Thoracic aorta (tissue), 2 donors: ENCODE measurements at places on chromosomes 4 and X.

GRCh38 chr4:137700072-137700471, 167.8 kb upstream of the PCDH18 start:
- peaks cover 5% of the 10 kb centered on the region for H3K4me1 ChIP-seq
- no peaks in the 10 kb centered on the region for H3K27me3 ChIP-seq
- H3K4me3 ChIP-seq, result no peak overlapping the region
- DNase-seq, result no peak

DNA sequence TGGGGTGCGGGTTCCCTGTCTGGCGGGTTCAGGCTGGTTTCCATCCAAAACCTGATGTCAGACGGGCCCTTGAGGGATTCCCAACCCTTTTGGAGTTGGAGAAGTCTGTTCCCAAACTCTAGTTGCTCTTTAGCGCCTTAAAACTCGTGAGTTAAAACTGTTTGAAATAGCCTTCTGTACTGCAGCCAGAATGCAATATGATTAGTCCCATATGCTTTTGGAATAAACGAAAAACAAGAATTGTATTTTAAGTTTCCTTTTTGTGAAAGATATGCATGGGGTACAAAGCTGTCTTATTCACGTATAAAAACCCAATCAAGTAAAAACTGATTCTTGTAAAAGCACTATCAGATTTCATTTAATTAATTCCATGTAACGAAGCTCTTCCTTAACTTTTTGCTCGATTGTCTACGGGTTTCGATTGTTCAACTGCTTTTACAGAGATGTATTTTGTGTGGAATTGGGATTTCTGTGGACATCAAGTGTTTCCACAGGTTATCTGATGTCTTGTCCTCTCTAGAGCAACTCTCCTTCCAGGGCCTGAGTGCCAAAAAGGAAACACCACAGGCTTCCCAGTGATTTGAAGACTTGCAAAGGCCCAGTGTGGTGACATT, 49.5 kb downstream of the CLDN34 start:
- no peaks in the 10 kb centered on the region for H3K27me3 ChIP-seq
- peaks cover 22% of the 10 kb centered on the region for H3K4me1 ChIP-seq
- DNase-seq, result no peak
- no peaks in the 10 kb centered on the region for H3K36me3 ChIP-seq

DNA sequence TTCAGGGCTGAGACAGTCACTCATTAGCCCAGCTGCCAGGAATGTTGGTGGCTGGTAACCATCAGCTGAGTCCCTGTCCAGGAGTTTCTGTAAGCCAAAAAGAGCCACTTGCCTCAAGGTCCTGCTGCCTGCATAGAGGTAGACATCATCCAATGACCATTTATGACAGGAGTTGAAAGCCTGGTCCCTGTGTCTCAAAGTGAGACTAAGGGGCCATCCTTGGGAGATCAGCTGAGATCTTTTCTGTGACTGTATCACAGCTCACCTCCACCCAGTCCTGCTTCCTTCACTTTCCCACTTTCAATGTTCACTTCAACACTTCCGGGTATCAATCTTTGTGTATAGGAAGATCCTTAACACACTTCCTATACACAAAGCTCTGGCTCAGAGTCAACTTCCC, 28.4 kb upstream of the MAOA start:
- H3K4me1 ChIP-seq, result no peaks in the 10 kb centered on the region
- no peaks in the 10 kb centered on the region for H3K36me3 ChIP-seq
- no peak for DNase-seq
- H3K27ac ChIP-seq, result no peak overlapping the region
- no peak overlapping the region for H3K4me3 ChIP-seq

DNA sequence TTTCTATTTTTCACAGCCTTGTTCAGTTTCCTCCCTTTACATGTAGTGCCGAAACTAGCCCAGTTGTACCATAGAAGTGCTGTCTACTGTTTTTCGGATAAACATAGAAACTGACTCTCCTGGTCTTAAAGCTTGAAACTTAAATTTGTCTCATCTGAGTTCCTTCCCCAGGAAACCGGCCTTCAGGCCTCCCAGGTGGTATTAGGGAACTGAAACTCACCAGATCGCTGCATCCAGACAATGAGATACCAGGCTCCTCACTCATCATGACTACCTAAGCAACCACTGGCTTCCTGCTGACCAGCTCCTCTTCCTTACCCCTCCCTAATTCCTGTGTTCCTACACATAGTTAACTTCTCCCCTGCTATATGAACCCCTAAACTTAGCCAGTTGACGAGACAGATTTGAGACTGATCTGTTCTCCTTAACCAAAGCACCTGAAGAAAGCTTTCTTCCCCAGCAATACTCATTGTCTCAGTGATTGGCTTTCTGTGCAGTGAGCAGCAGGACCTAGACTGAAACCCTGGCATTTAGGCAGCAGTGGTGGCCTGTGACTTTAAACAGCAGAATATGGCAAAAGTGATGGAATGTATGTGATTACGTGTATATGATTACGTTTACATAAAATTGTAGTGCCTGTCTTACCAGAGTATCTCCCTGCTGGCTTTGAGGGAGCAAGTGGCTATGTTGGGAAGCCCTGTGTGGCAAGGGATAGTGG, 959.1 kb upstream of the LCORL start:
- no peak overlapping the region for H3K27ac ChIP-seq
- no peak for DNase-seq
- no peaks in the 10 kb centered on the region for H3K4me1 ChIP-seq
- H3K36me3 ChIP-seq, result no peaks in the 10 kb centered on the region

- peak overlapping the region; percentile 26 for H3K27ac ChIP-seq
- H3K27me3 ChIP-seq, result no peaks in the 10 kb centered on the region
- peaks cover 24% of the 10 kb centered on the region for H3K4me1 ChIP-seq
- DNase-seq, result no peak
- no peak overlapping the region for H3K4me3 ChIP-seq
- H3K36me3 ChIP-seq, result no peaks in the 10 kb centered on the region
Observed at GRCh38 chr4:153523941-153524386, 57.8 kb downstream of the TMEM131L start.

- H3K27ac ChIP-seq, result peak overlapping the region; percentile 79
- no peaks in the 10 kb centered on the region for H3K27me3 ChIP-seq
- no peak for DNase-seq
- H3K4me3 ChIP-seq, result peak overlapping the region; percentile 52
Observed at GRCh38 chrX:123975180-123975579, 13.7 kb downstream of the STAG2 start.

DNA sequence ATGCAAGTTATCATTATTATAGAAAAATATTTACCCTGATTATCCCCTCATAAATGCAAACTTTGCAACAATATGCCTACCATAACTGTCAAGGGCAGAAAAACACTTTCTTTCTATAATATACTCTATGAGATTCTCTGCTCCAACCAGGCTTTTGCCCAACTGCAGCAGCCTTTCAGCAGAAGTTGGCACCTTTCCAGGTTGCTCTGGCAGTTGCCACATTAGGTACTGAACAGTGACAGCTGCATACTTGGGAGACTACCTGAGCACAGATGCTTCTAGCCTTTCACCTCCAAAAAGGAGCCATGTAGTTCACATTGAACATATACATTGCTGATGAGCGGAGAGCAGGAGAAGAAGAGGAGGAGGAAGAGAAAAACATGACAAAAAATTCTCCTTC, 69.5 kb upstream of the BRWD3 start:
- H3K36me3 ChIP-seq, result no peaks in the 10 kb centered on the region
- no peaks in the 10 kb centered on the region for H3K27me3 ChIP-seq
- no peak for DNase-seq
- H3K27ac ChIP-seq, result no peak overlapping the region

DNA sequence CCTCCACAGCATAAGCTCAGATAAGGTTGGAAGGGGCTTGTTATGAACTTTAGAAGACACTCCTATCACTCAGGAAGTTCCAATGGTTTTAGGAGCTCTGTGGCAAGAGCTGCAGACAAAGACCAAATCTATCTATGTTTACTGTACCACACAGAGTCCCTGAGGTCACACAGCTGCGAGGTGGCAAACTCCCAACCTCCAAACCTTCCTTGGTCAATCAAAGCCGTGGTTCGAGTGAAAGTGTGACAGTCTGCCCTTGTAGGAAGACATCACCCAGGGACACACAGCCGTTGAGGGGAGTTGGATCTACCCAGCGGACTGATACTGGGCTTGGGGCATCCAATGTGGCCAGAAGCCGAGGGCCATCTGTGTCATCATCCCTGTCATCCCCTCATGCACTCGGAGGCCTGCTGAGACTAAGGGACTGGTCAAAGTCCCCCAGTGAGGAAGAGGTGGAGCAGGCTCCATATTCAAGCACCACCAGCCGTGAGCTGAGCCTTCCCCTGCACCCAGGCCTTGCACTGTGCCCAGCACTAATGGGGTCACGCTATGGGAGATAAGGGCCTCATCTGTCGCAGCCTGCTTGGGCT, 26.8 kb downstream of the MAN2B2 start:
- no peaks in the 10 kb centered on the region for H3K27me3 ChIP-seq
- H3K36me3 ChIP-seq, result peaks cover 61% of the 10 kb centered on the region
- no peak overlapping the region for H3K27ac ChIP-seq
- H3K4me3 ChIP-seq, result no peak overlapping the region
- no peak for DNase-seq
- H3K4me1 ChIP-seq, result no peaks in the 10 kb centered on the region

DNA sequence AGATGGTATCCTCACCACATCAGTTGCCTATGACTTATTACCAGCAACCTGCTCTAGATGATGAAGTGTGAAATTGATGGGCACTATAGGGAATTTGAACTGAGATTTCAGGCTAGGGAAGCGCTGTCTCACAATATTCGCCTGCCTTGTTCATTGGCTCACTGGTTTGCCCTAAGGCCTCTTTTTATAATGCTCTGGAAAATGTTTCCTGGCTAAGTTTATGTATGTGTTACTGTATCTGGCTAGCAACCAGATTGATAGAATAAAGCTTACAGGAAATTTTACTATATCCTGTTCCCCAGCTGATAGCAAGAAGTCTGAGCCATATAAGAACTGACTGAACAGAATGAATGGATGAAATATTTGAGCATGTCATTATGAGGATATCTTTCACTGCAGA, 71.6 kb downstream of the GSTCD start:
- no peak for DNase-seq
- no peaks in the 10 kb centered on the region for H3K4me1 ChIP-seq
- H3K27me3 ChIP-seq, result no peaks in the 10 kb centered on the region
- H3K27ac ChIP-seq, result no peak overlapping the region
- no peak overlapping the region for H3K4me3 ChIP-seq

GRCh38 chr4:146159384-146160058, 16.0 kb upstream of the LSM6 start:
- H3K27ac ChIP-seq, result no peak overlapping the region
- no peak for DNase-seq
- H3K36me3 ChIP-seq, result no peaks in the 10 kb centered on the region

DNA sequence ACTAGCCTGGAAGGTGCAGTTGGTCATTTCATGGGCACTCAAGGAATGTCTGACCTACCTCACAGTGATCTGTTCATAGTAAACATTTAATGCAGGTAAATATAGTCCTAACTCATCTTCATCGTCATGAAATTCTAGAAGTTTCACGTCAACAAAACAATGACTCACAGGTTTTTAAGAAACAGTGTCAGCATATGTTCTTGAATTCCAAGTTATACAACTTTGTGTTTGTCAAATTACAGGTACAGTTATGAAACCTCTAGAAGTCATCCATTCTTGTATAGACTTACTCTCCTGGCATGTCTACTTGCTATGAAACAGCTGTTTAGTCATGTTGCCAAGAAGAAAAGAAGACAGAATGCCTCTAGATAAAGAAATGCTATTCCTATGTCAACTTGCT, 46.6 kb downstream of the AFM start:
- H3K4me3 ChIP-seq, result no peak overlapping the region
- H3K27ac ChIP-seq, result no peak overlapping the region
- H3K27me3 ChIP-seq, result no peaks in the 10 kb centered on the region
- H3K36me3 ChIP-seq, result no peaks in the 10 kb centered on the region
- DNase-seq, result no peak
- no peaks in the 10 kb centered on the region for H3K4me1 ChIP-seq

DNA sequence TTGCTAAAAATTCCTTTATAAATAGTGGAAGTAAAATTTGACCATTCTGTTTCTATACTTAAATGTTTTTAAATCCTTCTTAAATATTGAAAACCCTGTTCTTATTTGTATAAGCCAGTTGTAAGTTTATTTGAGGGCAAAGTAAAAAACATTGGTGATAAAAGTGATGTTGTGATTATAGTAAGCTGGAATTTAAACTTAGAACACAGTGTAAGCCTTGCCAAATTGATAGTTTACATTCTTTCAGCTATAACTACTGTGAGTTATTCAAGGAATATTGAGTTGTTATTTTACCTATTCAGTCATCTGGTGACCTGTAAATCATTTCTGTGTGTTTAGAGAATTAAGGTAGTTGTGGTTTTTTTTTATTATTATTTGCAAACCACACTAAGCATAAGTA, 9.6 kb downstream of the YY2 start:
- DNase-seq, result no peak
- H3K4me1 ChIP-seq, result no peaks in the 10 kb centered on the region
- peak overlapping the region; percentile 21 for H3K27ac ChIP-seq
- H3K4me3 ChIP-seq, result no peak overlapping the region
- no peaks in the 10 kb centered on the region for H3K27me3 ChIP-seq

DNA sequence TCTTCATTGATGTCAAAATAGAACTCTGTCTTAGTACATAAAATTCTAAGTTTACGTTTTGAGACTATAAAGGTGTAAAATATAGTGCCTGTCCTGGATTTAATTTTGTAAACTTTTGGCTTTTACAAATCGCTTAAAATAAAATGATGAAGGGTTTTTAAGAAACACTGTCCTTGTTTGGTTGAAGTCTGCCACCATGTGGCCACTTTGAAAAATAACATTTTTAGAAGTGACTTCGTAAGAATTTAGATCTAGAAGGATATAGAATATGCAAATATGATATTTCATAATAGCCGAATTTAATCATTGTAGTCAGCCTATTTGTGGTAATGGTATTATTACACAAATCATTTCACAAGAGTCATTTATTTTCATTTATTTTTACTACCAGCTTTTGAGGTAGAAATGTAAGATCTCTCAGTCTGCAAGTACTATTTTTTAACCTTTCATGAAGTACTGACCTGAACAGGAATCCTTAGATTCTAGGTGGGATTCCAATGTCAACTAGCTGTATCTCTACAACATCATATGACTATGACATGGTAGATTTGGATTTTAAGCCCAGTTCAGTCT, 31.0 kb upstream of the FAT4 start:
- no peak overlapping the region for H3K27ac ChIP-seq
- DNase-seq, result no peak
- no peak overlapping the region for H3K4me3 ChIP-seq
- no peaks in the 10 kb centered on the region for H3K36me3 ChIP-seq

GRCh38 chrX:129724754-129725153, 14.0 kb upstream of the XPNPEP2 start:
- no peaks in the 10 kb centered on the region for H3K4me1 ChIP-seq
- no peak for DNase-seq
- no peaks in the 10 kb centered on the region for H3K27me3 ChIP-seq
